ENCODE measurements at places on chromosomes 13 and 19.

DNA sequence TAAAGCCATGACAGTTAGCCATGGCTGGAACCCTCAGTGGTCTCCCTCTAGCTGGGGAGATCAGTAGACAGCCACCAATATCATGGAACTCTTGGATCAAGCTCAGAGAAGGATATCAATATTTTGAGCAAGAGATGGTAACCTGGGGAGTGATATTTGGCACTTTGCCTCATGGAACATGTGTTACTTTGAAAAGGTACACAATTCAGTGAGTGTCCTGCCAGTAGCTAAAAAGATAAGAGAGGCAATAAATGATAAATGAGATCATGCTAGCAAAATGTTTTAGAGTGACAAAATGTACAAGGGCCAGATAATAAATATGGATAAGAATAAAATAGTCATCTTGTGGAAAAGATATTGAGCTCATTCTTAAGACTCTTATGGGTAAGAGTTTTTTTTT lies 1618.7 kb downstream of the OLFM4 start:
- no peak for DNase-seq

DNA sequence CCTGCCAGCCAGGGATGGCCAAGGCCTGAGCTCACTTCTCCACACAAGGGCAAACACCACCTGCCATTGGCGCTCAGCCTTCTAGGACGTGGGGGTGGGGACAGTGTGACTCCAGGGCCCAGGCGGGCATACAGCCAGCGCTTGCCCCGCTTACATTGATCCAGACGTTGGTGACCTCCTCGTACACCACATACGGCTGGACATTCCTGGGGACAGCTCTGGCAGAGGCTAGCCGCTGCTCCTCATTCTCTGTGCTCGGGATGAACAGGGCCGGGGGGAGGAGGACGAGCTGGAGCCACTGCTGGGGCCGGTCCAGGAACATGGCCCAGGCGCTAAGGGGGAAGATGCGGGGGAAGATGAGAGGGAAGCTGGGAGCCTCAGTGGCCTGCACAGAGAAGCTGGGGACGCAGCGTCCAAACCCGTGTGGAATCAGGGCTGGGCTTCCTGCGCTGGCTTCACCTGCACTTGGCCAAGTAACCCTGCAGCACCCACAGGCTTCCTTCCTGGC lies 25.1 kb upstream of the MYDGF start:
- DNase-seq: no peak

DNA sequence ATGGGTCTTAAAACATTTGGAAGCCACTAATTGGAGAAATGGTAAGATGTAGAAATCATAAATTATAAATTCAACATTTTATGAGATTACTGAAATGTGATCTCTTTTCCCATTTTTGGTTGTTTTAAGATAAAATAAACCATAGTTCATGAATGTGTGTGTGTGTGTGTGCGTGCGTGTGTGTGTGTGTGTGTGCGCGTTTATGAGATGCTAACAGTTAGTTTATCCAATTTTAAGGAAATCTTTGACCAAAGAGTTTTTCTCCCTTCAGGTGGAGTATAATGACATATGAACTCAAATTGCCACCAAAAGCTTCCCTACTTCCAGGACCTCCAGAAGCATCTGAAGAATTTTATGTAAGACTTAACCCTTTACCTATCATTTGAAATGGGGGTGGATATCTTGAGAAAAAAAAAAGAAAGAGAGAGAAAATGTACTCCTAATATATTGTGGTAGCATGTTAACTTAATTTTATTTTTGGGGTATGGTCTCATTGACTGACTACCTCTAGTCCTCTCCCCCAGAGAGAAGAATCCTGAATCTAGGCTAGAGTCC lies 98.1 kb upstream of the AKAP11 start:
- DNase-seq: no peak

DNA sequence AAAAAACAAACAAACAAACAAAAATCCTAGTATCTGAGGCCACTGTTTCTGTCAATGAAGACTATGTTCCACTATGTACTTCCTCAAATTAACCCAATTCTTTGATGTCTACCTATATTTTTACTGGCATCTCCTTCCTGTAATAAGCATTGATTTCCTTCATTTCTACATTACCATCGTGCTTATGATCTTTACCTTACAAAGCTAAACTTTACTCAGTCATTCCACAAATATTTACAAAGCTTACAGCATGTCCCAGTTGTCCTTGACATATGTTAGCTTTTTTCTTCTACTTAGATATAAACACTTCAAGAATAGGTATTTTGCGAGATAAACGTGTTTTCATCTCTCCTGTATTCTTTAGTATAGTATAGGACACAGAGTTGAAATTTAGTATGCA lies 1090.9 kb downstream of the PCDH9 start:
- no peak for DNase-seq

- DNase-seq: peak; percentile 2
These were observed 40.6 kb upstream of the ZNF681 start for GRCh38 chr19:23799321-23799720.

GRCh38 chr13:24161010-24161775 lies 673 bp downstream of the SPATA13 start:
- DNase-seq: no peak

- no peak for DNase-seq
These were observed 1679.9 kb downstream of the SLITRK1 start for GRCh38 chr13:82202398-82202797.

DNA sequence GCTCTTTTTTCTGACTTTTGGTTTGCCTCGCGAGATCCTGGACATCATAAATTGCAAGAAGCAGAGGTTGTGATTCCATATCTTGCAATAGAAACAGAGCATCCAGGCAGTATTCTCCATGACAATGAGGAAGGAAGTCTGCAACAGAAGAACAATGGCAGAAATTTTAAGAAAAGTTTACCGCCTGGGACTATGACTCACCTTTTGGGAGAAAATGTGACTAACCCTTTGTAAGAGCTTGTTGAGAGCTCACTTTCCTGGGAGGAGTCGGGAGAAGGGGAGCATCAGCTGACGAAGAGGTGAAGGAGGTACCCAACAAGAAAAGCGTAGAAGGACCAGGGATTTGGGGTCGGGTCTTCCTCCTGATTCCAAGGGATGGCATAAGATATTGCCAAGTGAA lies 34.3 kb upstream of the TNFSF11 start:
- DNase-seq: no peak

GRCh38 chr13:33426131-33426530 lies 140.6 kb upstream of the STARD13 start:
- no peak for DNase-seq

DNA sequence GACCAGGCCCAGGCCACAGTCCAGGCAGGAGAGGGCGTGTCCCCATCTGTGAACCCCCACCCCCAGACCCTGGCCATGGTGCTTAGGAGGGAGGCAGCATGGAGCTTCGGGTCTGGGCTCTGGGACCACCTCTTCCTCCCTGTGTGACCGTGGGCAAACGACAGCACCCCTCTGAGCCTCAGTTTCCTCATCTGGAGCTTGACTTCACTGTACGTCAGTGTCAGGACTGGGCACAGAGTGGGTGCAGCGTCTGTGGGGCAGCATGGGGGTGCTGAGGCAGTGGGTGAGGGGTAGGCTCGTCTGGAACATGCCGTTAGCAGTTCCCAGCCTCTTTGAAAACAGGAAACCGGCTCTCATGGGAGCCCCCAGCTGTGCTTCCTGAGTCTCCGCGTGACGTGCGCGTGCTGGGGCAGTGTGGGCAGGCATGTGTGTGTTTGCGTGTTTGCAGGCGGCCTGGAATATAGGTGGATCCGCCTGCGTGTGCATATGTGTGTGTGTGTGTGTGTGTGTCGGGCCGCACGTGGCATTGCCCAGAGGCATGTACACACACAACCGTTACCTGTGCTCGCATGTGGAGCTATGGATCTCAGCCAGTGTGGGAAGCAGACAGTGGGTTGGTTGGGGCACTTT lies 15.8 kb downstream of the ARRDC2 start:
- DNase-seq: peak; percentile 53

DNA sequence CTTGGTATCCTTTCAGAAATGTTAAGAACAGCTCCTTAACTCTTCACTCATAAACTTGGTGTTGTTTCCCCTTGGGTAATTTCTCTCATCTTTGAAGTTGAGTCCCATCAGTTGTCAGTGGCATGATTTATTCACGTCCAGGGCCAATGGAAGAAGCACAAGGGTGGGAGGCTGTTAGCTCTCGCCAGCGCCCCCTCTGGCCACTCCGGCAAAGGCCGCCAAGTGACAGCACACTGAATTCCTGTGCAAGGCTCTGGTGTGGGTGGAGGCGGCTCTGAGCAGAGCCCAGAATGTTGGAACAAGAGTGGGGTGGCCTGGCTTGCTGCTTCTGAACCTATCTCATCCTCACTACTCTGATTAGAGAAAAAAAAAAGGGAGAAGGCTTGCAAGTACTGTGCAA lies 13.1 kb upstream of the MEDAG start:
- peak; percentile 38 for DNase-seq

DNA sequence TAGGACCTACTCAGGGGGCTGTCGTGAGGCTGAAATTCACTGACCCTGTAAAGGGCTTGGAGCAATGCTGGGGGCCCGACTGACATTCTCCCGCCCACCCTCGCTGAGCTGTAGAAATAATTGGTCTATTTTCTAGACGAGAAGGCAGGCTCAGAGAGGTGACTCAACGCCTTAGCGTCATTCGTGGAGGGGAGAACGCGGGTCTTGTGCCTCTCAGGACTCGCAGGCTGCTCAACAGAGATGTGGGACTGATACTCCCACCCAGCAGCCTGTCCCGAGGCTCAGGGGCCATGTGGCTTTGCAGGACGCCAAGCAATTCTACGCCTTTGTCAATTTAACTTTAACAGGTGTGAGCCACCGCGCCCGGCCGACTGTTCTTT lies 23.6 kb upstream of the ASPDH start:
- no peak for DNase-seq

GRCh38 chr19:40006273-40006691 lies 9.4 kb downstream of the ZNF546 start:
- no peak for DNase-seq

GRCh38 chr13:111872475-111873150 lies 194.3 kb upstream of the SOX1 start:
- no peak for DNase-seq

- no peak for DNase-seq
These were observed 41.0 kb upstream of the SOX21 start for GRCh38 chr13:94753327-94753726.

DNA sequence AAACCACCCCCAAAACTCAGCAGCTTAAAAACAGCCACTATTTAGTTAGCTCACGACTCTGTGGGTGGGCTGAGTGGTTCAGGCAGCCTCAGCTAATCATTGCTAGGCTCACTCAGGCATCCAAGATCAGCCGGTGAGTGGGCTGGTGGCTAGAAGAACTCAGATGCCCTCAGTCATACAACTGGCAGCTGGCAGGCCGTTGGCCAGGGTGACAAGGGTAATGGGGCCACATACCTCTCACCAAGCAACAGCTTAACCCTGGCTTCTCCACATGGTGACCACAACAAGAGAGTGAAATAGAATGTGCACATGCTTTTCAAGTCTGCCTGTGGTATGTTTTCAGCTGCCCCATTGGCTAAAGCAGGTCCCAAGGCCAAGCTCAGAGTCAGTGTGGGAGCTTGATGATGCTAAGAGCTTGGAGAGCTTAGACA lies 435.4 kb upstream of the TSHZ3 start:
- DNase-seq: no peak

- DNase-seq: no peak
These were observed 1.8 kb upstream of the SSBP4 start for GRCh38 chr19:18417250-18418028.

DNA sequence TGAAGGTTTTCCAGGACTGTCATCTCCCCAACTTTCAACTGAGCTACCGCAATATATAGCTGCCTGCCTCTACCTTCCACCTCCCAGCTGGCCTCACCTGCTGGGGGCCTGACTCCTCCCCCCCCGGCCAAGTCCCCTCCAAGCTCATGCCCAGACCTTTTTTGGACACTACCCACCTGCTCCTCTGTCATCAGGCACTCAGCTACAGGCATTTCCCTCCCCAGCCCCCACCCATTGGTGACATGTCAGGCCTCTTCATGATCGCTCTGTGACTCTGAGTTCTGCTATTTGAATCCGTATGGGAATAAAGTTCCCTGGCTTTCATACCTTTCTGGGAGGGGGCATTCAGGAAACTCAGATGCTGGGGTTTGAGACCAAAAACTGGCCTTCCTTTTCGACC lies 1.8 kb downstream of the PRKACA start:
- DNase-seq: no peak

- DNase-seq: no peak
These were observed 749.4 kb upstream of the SLC10A2 start for GRCh38 chr13:103815619-103816018.

GRCh38 chr19:30587869-30588268 lies 215.7 kb downstream of the ZNF536 start:
- no peak for DNase-seq

DNA sequence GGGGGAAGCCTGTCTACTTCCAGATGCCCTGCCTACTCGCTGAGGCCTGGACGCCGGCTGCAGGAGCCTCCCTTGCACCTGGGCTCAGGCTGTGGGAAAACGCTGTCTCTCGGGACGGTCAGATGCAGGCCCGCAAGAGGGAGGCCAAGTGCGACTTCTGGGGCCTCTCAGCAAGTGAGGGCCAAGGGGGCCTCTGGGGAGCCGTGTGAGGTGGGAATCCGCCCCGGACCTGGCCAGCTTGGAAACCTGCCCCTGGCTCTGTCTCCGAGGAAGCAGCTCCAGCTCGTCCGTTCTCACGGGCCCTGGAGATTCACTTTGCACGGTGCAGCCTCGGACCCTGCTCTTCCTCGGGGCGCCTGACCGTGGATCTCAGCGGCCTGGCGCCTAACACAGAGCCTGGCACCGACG lies 11.4 kb upstream of the CRTC1 start:
- no peak for DNase-seq

- no peak for DNase-seq
These were observed 15.1 kb downstream of the TM9SF2 start for GRCh38 chr13:99516153-99516929.

DNA sequence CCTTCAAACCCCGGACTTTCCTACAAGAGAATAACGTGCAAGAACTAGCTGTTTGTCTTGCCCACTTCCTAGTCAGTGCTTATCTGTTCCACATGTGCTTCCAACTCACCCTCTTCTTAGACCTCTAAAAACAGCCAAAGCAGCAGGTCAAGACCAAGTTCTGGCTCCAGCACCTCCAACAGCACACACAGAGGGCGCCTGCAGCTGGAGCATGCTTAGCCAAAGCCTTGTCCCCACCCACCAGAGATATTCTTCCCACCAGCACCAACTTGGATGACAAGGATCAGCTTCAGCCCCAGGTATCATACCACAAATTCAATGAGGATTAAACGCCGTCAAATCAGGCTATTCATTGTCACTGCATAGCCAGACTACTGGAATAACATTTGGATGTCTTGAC lies 17.9 kb downstream of the RCBTB1 start:
- no peak for DNase-seq

- DNase-seq: no peak
These were observed 19.2 kb downstream of the ATCAY start for GRCh38 chr19:3899531-3900294.

- DNase-seq: no peak
These were observed 8.0 kb downstream of the ZSCAN22 start for GRCh38 chr19:58334691-58335249.

DNA sequence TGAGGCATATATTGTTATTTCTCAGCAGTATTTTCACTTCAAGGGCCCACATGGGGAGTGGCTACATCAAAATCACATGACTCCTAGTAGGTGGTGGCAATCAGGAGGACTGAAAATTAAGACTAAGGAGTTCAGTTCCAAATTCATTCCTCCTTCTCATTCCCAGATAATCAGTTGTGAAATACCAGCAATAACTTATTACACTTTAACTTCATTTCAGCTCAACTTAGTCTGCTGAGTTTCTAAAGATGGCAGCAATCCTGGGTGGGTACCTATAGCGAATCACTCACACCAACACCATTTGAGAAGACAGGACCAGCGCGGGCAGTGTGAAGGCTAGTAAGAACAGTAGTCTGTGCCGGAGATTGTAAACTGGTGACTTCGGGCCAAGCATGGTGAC lies 63.9 kb upstream of the SLC10A2 start:
- DNase-seq: no peak

GRCh38 chr13:48603375-48603774 lies 50.4 kb upstream of the CYSLTR2 start:
- no peak for DNase-seq
